Astrocyte (in vitro differentiated cells and primary cell): ENCODE measurements at places on chromosomes 4 and X. TPM values are rescaled to one million over a fixed set of nuclear protein-coding genes. Genes with fewer than 3 reads are reported as not detected.
A peak's percentile ranks its signal among the peaks of the same experiment; 100 is the strongest.

SORCS2 gene
- total RNA-seq: 13.8 and 25.7 TPM in 2 replicates

AP1AR gene
- 18.9 and 20.0 TPM in 2 replicates for total RNA-seq

FAM114A1 gene
- 159 and 169 TPM in 2 replicates for total RNA-seq

GPR173 gene
- 8.1 and 8.2 TPM in 2 replicates for total RNA-seq

VEGFC gene
- 20.3 and 24.2 TPM in 2 replicates for total RNA-seq

NLRP2B gene
- total RNA-seq: not detected in 2 replicates

DNA sequence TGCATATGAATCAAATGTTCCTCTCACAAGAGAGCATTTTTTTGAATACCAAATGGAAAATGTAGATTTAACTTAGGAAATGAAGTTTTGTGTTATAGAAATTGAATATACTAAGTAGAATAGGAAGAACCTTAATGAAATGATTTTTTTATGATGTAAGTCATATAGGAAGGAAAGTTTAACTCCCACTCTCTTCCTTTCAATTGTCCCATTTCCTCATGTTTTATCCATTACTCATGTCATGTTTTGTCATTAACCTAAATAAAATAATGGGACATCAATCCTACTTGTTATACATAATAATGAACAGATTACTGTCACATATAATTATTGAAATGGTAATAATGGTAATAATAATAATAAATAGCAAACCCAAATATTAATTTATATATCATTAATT lies 22.7 kb upstream of the SRD5A3 start:
- DNase-seq: no peak

DNA sequence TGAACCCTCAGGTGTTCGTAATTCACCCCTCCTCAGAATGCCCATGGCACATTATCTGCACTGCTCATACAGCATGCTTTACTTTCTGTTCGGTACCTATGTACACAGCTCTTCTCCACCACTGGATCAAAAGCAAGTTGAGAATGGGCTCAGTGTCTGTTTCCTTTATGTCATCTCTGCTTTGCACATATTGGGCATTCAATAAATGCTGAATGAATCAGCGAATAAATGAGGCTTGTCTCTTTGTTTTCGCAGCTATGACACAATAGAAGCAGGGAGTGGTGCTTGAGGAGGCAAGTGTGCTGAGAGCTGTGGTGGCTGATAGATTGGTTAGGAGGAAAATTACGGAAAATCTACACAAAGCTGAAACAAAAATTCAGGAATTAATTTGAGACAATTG lies 109.1 kb upstream of the VMA21 start:
- no peak for DNase-seq

DNA sequence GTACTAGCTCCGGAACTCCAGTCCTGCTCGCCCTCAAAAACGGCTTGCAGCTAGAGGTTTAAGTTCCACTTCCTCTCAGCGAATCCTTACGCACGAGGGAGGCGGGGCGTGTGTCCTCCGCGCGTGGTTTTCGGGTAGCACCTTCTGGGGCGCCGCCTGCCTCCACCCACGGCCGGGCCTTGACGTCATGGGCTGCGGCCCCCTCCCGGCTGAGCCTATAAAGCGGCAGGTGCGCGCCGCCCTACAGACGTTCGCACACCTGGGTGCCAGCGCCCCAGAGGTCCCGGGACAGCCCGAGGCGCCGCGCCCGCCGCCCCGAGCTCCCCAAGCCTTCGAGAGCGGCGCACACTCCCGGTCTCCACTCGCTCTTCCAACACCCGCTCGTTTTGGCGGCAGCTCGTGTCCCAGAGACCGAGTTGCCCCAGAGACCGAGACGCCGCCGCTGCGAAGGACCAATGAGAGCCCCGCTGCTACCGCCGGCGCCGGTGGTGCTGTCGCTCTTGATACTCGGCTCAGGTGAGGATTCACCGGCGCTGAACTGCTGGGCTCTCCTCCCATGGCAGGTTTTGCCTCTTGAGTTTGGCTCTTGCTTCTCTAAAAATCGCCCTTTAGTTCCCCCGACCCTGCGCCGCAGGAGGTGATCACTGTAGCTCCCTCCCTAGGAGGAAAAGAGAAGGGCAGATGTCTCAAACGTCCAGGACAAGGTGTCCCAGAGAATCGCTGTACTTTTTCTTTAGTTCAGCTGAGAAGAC lies at the start of gene AREG:
AREG (plus strand) TSS at position 246 of the 752 bp plus-strand sequence; CDS start at position 456, 210 bp downstream.
- DNase-seq: peak; percentile 46

DNA sequence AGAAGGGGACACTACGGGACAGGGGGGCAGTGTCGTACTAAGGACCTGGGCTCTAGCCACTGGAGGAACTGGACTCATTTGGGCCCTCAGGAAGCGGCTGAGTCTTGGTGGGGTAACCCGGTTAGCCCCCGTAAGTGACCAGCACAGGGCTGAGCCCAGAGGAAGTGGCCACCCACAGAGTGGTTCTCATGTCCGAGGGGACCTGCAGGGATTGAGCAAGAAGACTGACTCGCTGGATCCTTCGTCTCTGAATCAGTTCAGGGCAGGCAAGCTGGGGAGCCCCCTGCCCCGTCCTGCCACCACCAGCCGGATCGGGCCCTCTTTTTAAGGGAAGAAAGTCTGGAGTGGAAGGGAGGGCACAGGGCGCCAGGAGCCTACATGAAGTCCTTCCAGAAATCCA lies 719 bp upstream of the BGN start:
- no peak for DNase-seq

DNA sequence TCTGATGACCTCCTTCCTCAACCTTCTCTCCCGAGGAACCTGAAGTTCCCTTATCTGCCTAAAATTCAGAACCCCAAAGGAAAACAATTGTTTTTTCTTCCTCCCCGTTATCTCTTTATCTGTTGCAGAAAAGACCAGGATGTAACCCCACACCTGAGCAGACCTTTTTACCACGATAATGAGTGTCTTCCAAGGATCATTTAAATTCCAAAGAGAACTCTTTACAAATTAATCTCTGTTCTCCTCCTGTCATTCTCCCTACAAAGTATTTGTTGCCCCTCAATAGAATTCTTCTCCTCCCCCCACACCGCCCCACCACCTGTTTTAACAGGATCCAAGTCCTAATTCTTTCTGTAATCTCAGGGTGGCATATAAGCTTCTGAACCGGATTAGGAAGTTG lies 78.5 kb upstream of the NLGN4X start:
- no peak for DNase-seq

DNA sequence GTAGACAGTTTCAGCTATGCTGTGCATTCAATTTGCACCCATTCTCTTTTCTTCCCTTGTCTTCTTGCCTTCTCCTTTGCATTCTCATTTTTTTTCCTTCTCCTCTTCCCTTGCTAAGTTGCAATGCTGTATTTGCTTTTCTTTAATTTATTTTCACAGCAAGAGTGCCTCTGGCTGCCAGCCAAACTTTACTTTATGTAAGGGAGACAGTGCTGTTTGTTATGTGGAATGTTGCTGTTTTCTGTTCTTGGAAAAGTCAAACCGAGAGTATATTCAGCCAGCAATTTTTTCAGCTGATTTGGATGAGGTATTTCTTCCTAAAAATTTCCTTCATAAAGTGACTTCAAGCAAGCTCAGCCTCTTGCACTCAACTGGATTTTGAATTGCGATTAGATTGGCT lies 1293.4 kb downstream of the ARAP2 start:
- DNase-seq: no peak
